ENCODE measurements at places on chromosomes 5 and 9. TPM values are rescaled to one million over a fixed set of nuclear protein-coding genes. Genes with fewer than 3 reads are reported as not detected.

Gene SETX
- total RNA-seq: 72.7 TPM

Gene ARHGEF28
- 18.7 TPM for total RNA-seq

Gene SPATA31D4
- total RNA-seq: not detected

Gene MED22
- 14.8 TPM for total RNA-seq

Gene LIX1
- not detected for total RNA-seq

Gene FOXI1
- total RNA-seq: not detected

Gene PRDM9
- not detected for total RNA-seq

Gene TSSK1B
- 0.13 TPM for total RNA-seq

Gene BTNL8
- not detected for total RNA-seq

Gene NOXA1
- total RNA-seq: 0.53 TPM

Gene DAB2IP
- 36.7 TPM for total RNA-seq

Gene RELL2
- total RNA-seq: 1.5 TPM

Gene SLU7
- total RNA-seq: 98.5 TPM

Gene AP3B1
- 79.8 TPM for total RNA-seq
